ENCODE measurements at places on chromosomes 16 and 17.

- no peak for DNase-seq
Observed at GRCh38 chr16:79776243-79776847, 175.8 kb upstream of the MAF start.

GRCh38 chr16:16908077-16908476 lies 529.1 kb downstream of the NPIPA7 start:
- no peak for DNase-seq

DNA sequence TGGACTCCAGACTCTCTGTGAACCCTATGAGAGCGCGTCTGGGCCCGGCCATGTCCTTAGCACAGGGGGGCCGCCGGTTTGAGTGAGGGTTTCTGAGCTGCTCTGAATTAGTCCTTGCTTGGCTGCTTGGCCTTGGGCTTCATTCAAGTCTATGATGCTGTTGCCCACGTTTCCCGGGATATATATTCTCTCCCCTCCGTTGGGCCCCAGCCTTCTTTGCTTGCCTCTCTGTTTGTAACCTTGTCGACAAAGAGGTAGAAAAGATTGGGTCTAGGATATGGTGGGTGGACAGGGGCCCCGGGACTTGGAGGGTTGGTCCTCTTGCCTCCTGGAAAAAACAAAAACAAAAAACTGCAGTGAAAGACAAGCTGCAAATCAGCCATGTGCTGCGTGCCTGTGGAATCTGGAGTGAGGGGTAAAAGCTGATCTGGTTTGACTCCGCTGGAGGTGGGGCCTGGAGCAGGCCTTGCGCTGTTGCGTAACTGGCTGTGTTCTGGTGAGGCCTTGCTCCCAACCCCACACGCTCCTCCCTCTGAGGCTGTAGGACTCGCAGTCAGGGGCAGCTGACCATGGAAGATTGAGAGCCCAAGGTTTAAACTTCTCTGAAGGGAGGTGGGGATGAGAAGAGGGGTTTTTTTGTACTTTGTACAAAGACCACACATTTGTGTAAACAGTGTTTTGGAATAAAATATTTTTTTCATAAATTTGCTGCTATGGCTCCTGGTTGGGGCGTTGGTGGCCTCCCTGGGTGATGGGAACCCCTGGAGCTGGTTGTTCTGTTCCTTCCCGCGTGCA lies 23.1 kb downstream of the STAT5A start:
- no peak for DNase-seq

- DNase-seq: no peak
Observed at GRCh38 chr16:88853325-88853941, 3.3 kb downstream of the GALNS start.

- no peak for DNase-seq
Observed at GRCh38 chr16:76081967-76082366, 195.2 kb upstream of the CNTNAP4 start.

DNA sequence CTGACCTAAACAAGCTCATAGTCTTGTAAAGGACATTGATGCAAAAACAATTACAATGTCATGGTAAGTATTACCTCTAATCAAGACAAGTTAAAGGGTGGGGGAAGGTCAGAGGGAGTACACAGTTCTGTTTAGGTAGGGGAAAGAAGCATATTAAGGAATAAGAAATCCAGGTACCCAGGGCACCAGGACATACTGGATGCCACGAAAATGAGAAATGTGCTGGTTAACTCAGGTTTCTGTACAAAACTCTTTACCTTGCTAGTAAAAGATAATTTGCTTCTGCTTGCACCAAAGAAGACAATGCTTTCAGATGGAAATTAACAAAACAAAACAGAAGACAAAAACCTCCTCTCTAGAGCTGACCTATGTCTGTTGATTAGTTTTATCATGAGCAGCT lies 70.7 kb upstream of the MED13 start:
- no peak for DNase-seq

GRCh38 chr16:57084996-57085395 lies 7.4 kb upstream of the CPNE2 start:
- no peak for DNase-seq

DNA sequence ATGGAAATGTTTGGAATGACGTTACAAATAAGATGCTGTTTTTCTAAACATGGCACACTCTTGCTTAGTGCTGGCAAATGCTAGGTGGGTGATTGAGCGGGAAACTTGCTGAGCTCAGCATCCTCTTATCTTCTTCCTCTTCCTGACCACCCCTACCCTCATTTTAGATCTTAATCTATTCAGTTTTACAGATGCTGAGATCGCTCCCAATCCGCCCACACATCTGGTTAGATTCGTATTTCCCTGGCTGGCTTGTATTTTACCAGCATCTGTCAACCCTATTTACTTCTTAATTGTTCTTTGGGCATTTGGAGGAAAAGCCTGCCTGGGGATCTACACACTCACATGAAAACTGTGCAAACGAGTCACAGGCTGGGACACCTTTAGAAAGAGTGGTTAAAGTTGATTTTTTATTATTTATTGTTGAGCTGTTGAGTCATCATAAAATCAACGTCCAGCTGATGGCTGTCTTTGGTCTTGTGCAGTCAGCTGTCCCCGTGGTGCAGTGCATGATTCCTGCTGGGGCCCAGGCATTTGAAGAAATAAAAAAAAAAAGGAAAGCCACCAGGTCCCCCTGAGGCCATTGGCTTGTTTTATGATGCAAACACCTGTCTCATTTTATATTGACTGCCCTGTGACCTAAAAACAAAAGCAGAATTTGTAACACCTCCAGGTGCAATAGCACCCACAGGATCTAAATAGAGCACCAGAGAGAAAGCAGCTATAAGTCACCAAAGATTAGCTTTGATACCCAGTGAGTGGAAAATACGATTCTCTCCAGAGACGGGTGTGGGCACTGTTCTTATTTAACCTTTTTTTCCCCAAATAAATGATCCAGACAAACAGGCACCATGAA lies 258.6 kb downstream of the HS3ST3B1 start:
- no peak for DNase-seq

DNA sequence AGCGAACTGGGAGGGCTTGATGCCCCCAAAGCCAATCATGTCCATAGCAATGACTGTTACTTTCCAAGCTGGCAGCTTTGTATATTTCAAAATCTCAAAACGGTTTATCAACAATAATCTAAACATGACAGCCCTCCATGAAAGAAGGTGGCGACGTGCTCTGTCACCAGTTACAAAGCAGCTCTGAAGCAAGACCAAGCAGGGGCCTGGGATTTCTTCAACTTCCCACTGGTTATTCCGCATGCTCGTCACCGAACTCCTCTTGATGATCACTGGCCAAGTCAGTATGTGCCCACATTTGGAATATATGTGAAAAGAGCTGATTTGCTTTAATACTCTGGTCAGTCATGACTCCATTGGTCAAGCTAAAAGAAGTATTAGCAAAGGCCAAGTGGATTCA lies 175.6 kb downstream of the VPS53 start:
- DNase-seq: no peak

GRCh38 chr17:65913326-65913850 lies 278.5 kb downstream of the CEP112 start:
- DNase-seq: no peak

- DNase-seq: no peak
Observed at GRCh38 chr17:46121841-46122485, 71.3 kb downstream of the KANSL1 start.

GRCh38 chr17:3641717-3642486 lies 5.3 kb downstream of the CTNS start:
- no peak for DNase-seq

- no peak for DNase-seq
Observed at GRCh38 chr17:61422116-61422799, 22.6 kb downstream of the TBX2 start.

DNA sequence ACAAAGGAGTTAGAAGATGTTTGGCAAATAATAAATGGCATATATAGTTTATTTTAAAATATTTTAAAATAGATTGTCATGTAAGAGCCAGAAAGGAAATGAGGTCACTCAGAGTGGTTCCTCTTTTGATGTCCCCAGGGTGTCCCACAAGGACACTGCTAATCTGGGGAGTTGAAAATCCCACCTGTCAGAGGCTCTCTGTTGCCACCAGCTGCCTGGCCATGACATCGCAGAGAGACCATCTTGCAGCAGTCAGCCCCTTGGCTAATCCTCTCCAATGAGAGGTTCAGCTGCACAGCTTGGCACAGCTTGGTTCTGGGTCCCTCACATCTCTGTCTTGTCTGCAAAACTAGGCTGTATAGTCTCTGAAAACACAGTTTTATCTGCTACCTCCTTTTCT lies 11.0 kb upstream of the RBFOX1 start:
- no peak for DNase-seq

Data from pulmonary artery endothelial cell (primary cell).